ENCODE measurements at places on chromosomes 3 and 15. TPM values are rescaled to one million over a fixed set of nuclear protein-coding genes. Genes with fewer than 3 reads are reported as not detected.

GRCh38 chr3:125119752-125120378 lies 64.1 kb upstream of the HEG1 start:
- H3K4me3 ChIP-seq = no peak overlapping the region
- no peaks in the 10 kb centered on the region for H3K4me1 ChIP-seq
- no peak overlapping the region for H3K27ac ChIP-seq

DNA sequence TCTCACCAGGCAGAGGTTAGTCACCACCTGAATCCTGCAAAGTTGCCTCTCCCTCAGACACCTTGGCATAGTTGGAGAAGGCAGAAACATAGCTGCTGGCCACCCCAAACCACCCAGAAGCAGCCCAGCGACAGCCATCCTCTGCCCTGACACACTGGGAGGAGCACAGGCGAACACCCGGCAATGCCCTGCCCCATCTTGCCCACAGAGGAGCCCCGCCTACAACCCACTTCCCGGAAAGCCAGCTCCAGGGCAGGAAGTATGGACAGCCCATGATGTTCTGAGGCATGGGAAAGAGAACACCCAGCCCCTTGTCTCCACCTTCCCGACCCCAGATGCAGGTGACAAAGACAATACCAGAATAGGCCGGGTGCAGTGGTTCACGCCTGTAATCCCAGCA lies 12.6 kb upstream of the SHISA5 start:
- no peak for DNase-seq
- H3K27ac ChIP-seq = no peak overlapping the region
- no peak overlapping the region for H3K4me3 ChIP-seq
- no peaks in the 10 kb centered on the region for H3K36me3 ChIP-seq

Gene TTC14
- 18.4 TPM for total RNA-seq

- no peak for DNase-seq
- no peaks in the 10 kb centered on the region for H3K27me3 ChIP-seq
- H3K27ac ChIP-seq = no peak overlapping the region
- H3K4me3 ChIP-seq = no peak overlapping the region
Measured at GRCh38 chr3:13004376-13004775, 68.9 kb downstream of the IQSEC1 start.

- no peaks in the 10 kb centered on the region for H3K27me3 ChIP-seq
- no peaks in the 10 kb centered on the region for H3K4me1 ChIP-seq
- DNase-seq = no peak
- no peaks in the 10 kb centered on the region for H3K36me3 ChIP-seq
Measured at GRCh38 chr15:43423793-43424192, 52.9 kb downstream of the TUBGCP4 start.

Gene OR5K2
- not detected for total RNA-seq

Gene SLC22A13
- 0.18 TPM for total RNA-seq

DNA sequence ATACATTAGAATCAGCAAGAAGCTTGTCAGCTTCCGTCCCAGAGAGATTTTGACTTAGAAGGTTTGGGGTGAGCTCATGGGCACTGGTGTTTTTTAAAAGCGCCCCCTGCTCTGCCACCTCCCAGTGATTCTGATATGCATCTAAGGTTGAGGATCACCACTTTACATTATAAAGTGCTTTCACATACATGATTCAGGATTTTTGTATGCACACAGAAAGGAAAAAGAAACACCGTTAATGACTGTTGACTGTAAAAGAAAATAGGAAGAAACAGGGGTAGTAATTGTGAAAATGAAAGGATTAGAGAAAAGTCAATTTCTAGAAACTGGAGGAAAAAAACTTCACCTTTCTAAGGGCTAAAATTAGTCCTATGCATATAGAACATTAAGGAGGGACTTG lies 104.9 kb upstream of the ZBED2 start:
- DNase-seq = no peak
- H3K36me3 ChIP-seq = no peaks in the 10 kb centered on the region
- no peak overlapping the region for H3K4me3 ChIP-seq

- H3K4me3 ChIP-seq = no peak within 1 kb of the TSS
- no peaks in the 10 kb centered on the region for H3K4me1 ChIP-seq
- no peak within 1 kb of the TSS for H3K27ac ChIP-seq
- H3K27me3 ChIP-seq = no peaks in the 10 kb centered on the region
- H3K36me3 ChIP-seq = no peaks in the 10 kb centered on the region
Measured at GRCh38 chr3:119173325-119173724, at the start of gene UPK1B. TSS of gene UPK1B (plus strand) at chr3:119173598. CDS start at chr3:119186742, 13,144 bp downstream.

Gene SNTN
- total RNA-seq = not detected

GRCh38 chr3:31876331-31876730 lies 104.7 kb downstream of the OSBPL10 start:
- no peaks in the 10 kb centered on the region for H3K36me3 ChIP-seq
- no peaks in the 10 kb centered on the region for H3K4me1 ChIP-seq
- no peak overlapping the region for H3K4me3 ChIP-seq

- no peaks in the 10 kb centered on the region for H3K4me1 ChIP-seq
- DNase-seq = no peak
- no peaks in the 10 kb centered on the region for H3K36me3 ChIP-seq
- H3K27ac ChIP-seq = no peak overlapping the region
- H3K27me3 ChIP-seq = no peaks in the 10 kb centered on the region
Measured at GRCh38 chr3:72329354-72329753, 518.9 kb downstream of the SHQ1 start.

GRCh38 chr3:127053026-127053425 lies 70.1 kb downstream of the PLXNA1 start:
- DNase-seq = no peak
- no peaks in the 10 kb centered on the region for H3K27me3 ChIP-seq
- H3K27ac ChIP-seq = no peak overlapping the region
- H3K4me3 ChIP-seq = no peak overlapping the region
- H3K36me3 ChIP-seq = no peaks in the 10 kb centered on the region

Gene GP5
- total RNA-seq = not detected

Gene PEX5L
- 8.0 TPM for total RNA-seq

Gene LRRC34
- 0.73 TPM for total RNA-seq

Gene CPNE9
- 0.12 TPM for total RNA-seq

- DNase-seq = peak; percentile 62
- no peaks in the 10 kb centered on the region for H3K36me3 ChIP-seq
- H3K27me3 ChIP-seq = no peaks in the 10 kb centered on the region
- H3K4me1 ChIP-seq = no peaks in the 10 kb centered on the region
- H3K4me3 ChIP-seq = peak within 1 kb of the TSS; percentile 45
- H3K27ac ChIP-seq = no peak within 1 kb of the TSS
Measured at GRCh38 chr3:158731938-158732855, at the start of gene RARRES1. TSS of gene RARRES1 (minus strand) at chr3:158732457. CDS start at chr3:158732415, 42 bp downstream.

Gene RBP2
- not detected for total RNA-seq

GRCh38 chr3:151584566-151584965 lies 123.7 kb upstream of the IGSF10 start:
- no peaks in the 10 kb centered on the region for H3K4me1 ChIP-seq
- no peak overlapping the region for H3K4me3 ChIP-seq
- DNase-seq = no peak
- H3K36me3 ChIP-seq = no peaks in the 10 kb centered on the region
- H3K27me3 ChIP-seq = no peaks in the 10 kb centered on the region

- no peaks in the 10 kb centered on the region for H3K4me1 ChIP-seq
- no peak overlapping the region for H3K4me3 ChIP-seq
- H3K27ac ChIP-seq = no peak overlapping the region
Measured at GRCh38 chr3:111668888-111669488, 73.8 kb upstream of the ZBED2 start.

GRCh38 chr3:165983284-165983683 lies 146.1 kb upstream of the BCHE start:
- no peaks in the 10 kb centered on the region for H3K27me3 ChIP-seq
- no peak overlapping the region for H3K27ac ChIP-seq
- H3K36me3 ChIP-seq = no peaks in the 10 kb centered on the region
- no peak for DNase-seq
- H3K4me3 ChIP-seq = no peak overlapping the region
- no peaks in the 10 kb centered on the region for H3K4me1 ChIP-seq

- no peaks in the 10 kb centered on the region for H3K27me3 ChIP-seq
- no peaks in the 10 kb centered on the region for H3K4me1 ChIP-seq
- H3K4me3 ChIP-seq = no peak overlapping the region
Measured at GRCh38 chr3:100169201-100169920, 55.1 kb upstream of the FILIP1L start.

- no peak overlapping the region for H3K4me3 ChIP-seq
- H3K4me1 ChIP-seq = no peaks in the 10 kb centered on the region
- no peak overlapping the region for H3K27ac ChIP-seq
- DNase-seq = no peak
- H3K27me3 ChIP-seq = no peaks in the 10 kb centered on the region
Measured at GRCh38 chr3:46916278-46916677, 38.8 kb downstream of the PTH1R start.

GRCh38 chr3:17672506-17672905 lies 69.9 kb downstream of the TBC1D5 start:
- H3K27ac ChIP-seq = no peak overlapping the region
- no peaks in the 10 kb centered on the region for H3K27me3 ChIP-seq

Gene TERC
- 11.1 TPM for total RNA-seq

GRCh38 chr3:142615171-142615570 lies 19.0 kb downstream of the PLS1 start:
- H3K27ac ChIP-seq = no peak overlapping the region
- no peaks in the 10 kb centered on the region for H3K36me3 ChIP-seq
- no peak overlapping the region for H3K4me3 ChIP-seq
- H3K4me1 ChIP-seq = peaks cover 7% of the 10 kb centered on the region

DNA sequence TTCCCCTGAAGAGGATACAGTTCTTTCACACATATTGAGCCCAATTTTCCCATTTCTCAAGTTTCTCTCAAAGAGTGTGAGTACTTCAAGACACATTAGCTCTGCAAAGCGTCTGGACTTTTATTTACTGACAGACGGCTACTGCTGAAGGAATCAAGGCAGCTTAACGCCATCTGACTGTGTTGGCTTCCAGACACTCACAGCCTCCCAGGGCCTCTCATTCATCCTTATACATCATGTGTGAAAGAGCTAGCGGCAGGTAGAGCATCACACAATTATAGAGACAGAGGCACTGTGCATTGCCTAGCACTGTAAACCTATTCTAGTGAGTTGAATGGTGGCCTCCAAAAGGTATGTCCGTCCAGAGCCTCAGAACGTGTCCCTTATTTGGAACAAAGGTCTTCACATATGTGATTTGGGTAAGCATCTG lies 284.1 kb upstream of the STT3B start:
- peak overlapping the region; percentile 46 for H3K27ac ChIP-seq
- no peak overlapping the region for H3K4me3 ChIP-seq
- peaks cover 7% of the 10 kb centered on the region for H3K4me1 ChIP-seq
- H3K36me3 ChIP-seq = no peaks in the 10 kb centered on the region
- DNase-seq = no peak

GRCh38 chr15:31262901-31263671 lies 63.5 kb upstream of the KLF13 start:
- H3K36me3 ChIP-seq = no peaks in the 10 kb centered on the region
- no peaks in the 10 kb centered on the region for H3K27me3 ChIP-seq
- no peak overlapping the region for H3K27ac ChIP-seq
- H3K4me3 ChIP-seq = no peak overlapping the region
- H3K4me1 ChIP-seq = no peaks in the 10 kb centered on the region
- peak; percentile 5 for DNase-seq

Gene FAM81A
- total RNA-seq = 0.51 TPM

DNA sequence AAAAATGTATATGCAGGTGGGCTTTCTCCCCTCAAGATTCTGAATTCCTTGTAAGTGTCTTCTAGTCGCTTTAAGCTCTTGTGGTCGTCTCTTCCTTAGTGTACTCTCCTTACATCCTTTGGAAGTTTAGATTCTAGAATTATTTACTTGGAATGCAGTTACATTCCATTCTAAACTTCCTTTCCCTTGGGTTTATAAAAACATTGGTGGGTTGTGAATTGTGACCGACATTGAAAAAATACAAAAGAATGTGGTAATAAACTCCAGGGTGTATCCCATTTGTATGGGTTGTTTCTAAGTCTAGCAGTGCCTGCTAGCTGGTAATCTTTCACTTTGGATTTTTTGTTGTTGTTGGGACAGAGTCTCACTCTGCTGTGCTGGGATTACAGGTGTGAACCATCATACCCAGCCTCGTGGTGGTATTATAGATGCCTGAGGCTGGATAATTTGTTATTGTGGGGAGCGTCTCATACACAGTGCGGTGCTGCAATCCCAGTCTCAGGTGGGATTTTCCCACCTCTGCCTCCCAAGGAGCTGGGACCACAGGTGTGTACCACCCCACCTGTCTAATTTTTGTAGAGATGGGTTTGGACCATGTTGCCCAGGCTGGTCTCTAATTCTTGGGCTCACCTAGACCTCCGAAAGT lies 9.1 kb downstream of the CHD2 start:
- H3K36me3 ChIP-seq = no peaks in the 10 kb centered on the region
- H3K4me1 ChIP-seq = peaks cover 34% of the 10 kb centered on the region
- no peak for DNase-seq
- no peak overlapping the region for H3K27ac ChIP-seq
- no peaks in the 10 kb centered on the region for H3K27me3 ChIP-seq

Gene SFMBT1
- total RNA-seq = 14.1 TPM

DNA sequence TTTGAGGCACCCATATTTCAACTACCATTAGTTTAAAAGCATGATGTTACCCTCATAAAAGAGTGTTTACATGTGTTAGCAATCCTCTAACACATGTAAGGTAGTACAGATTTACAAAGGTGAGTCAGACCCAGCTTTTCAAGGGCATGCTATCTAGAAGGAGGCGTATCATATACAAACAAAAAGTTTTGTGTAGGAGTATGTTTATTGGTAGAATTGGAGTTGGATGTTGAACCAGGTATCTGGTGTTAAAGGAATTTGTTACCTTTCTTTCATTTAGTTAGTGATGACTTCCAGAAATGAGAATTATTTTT lies 2.4 kb downstream of the HACD3 start:
- H3K4me3 ChIP-seq = no peak overlapping the region
- no peaks in the 10 kb centered on the region for H3K36me3 ChIP-seq
- H3K27me3 ChIP-seq = no peaks in the 10 kb centered on the region
- DNase-seq = no peak
- no peak overlapping the region for H3K27ac ChIP-seq

DNA sequence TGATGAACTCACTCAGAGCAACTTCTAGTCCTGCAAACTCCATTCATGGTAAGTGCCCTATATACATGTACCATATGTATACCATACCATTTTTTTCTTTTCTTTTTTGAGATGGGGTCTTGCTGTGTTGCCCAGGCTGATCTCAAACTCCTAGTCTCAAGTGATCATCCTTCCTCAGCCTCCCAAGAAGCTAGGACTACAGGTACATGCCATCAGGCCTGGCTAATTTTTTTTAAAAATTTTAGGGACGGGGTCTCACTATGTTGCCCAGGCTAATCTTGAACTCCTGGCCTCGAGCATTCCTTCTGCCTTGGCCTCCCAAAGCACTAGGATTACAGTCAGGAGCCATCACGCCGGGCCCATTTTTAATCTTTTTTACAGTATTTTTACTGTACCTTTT lies 67.3 kb upstream of the MFGE8 start:
- no peaks in the 10 kb centered on the region for H3K36me3 ChIP-seq
- no peaks in the 10 kb centered on the region for H3K27me3 ChIP-seq
- H3K4me3 ChIP-seq = no peak overlapping the region
- no peak overlapping the region for H3K27ac ChIP-seq

DNA sequence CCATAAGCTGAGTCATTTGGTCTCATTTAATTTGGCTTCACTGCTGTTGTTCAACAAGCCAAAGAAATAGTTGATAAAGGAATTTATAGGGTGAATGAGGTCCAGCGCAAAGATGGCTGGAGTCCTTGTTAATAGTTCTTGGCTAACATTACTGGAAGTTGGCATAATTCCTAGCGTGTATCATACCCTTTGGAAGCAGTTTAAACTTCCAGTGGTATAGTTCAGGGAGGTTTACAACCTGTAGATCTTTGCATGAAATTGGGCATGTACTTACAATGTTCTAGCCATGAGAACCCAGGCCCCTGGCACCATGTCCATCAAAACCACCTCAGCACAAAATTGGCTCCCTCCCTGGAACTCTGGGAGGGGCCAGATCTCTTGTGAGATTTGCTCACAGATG lies 380.8 kb downstream of the LRTM1 start:
- H3K27ac ChIP-seq = no peak overlapping the region
- H3K36me3 ChIP-seq = no peaks in the 10 kb centered on the region
- H3K27me3 ChIP-seq = no peaks in the 10 kb centered on the region
- no peak overlapping the region for H3K4me3 ChIP-seq
- DNase-seq = no peak
- H3K4me1 ChIP-seq = no peaks in the 10 kb centered on the region
